ENCODE measurements at places on chromosomes 2 and 18.

DNA sequence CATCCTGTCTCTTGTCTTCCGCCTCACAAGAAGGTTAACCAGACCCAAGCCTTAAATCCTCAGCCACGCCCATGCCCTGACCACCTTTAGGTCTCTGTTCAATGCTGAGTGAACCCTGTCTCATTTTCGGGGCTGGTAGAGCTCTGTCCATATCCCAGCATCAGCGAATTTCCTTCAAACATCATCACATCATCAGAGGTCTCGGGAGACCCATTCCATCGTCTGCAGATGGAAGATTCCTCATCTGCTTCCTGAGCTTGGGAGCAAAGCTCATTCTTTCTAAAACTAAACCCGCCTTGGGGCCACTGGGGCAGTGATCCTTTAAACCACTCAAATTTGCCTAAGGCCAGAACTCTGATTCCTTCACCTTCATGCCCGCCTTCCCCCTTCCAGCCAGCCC, 173.7 kb downstream of the TTC32 start:
- DNase-seq: no peak

GRCh38 chr2:215660687-215661086, 224.8 kb upstream of the FN1 start:
- peak; percentile 71 for DNase-seq

DNA sequence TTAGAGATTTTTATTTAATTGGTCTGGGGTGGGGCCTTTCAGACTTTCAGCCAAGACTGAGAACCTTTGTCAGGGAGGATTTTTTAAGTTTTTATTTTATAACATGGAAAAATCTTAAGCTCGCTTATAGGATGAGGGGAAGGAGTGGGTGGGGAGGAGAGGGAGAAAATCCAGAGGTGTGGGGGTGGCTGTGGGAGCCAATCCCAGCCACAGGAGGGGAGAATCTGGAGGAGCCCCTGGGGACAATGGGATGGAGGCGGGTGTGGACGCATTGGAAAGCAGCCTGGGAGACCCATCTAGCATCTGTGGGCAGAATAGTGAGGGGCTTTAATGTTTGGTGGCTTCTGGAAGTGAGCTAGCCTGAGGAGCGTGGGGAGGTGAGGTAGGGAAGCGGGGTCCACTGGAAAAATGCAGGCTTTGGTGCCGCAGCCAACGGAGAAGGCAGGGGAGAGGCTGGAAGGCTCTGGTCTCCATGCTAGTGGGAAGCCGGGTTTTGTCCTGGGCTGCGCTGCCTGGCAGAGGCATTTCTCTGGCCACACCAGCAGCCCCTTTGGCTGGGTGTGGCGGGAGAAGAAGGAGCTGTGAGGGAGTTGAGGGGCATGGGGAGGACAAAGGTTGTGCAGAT, 11.5 kb upstream of the INPP5D start:
- no peak for DNase-seq

DNA sequence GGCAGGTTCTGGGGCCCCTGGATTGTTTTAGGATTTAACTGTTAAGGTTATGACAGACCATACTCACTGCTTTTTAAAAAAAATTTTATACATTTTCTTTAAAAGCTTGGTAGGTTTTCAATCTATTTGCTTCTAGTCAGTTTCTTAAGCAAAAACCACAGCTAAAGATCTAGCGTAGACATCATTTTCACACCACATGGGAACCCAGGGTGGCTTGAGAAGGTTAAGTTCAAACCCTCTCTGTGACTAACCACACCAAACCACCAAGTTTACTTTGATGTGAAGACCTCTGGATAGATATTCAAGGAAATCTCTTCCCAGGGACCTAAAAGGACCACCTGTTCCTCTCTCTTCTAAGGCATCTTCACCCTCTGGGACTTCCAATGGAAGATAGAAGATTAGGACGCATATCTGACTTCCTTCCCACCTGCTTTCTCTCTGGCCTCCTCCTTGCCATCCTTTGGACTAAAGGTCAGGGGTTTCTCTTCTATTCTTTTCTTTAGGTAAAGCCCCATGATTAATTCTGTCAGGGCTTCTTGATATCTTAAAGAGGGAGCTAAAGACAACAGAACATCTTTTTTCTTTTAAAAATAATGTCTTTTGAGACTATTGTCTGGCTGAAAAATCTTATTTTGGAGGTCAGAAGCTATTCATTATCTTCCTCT, 32.3 kb downstream of the FOSL2 start:
- DNase-seq: no peak

- DNase-seq: no peak
Observed at GRCh38 chr18:47321815-47322214, 70.4 kb upstream of the SKOR2 start.

DNA sequence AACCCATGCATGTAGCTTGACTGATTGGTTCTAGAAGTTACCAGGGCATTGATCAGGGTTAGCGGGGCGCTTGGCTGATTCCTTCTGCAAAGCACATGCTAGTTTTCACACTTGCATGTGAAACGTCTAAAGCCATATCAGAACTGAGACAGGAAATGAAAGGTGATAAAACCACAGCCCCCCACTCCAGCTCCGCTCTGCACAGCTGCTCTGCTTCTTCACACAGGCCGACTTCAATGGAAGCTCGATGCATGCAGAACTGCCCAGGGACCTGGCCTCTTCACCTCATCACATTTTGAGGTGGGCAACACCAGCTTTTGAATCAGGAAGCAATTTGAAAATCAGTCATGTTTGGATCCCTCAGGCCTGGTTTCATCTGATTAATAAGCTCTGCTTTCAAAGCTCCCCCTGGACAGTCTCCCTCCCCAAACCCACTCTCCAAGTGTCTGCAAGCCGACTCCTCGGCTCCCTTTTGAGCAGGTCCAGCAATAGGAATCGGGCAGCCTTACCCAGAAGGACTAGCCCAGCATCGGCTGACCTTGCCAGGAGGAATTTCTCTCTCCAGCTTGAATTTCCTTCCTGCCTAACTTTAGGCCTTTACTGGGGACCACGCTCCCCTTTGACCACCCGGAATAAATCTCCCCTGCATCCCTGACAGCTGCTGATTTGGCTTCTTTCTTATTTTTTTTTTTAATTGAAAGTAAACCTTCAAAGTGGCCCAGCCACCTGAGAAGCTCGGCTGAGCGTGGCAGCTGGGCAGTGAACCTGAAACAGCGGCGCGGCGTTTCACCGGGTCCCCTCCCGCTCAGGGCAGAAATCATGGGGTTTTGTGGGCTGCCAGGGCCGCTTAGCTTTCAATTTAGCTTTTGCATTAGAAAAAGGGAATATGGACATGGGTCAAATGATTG, 31.7 kb downstream of the HRH4 start:
- no peak for DNase-seq
